ENCODE measurements at places on chromosomes 3 and 15.

DNA sequence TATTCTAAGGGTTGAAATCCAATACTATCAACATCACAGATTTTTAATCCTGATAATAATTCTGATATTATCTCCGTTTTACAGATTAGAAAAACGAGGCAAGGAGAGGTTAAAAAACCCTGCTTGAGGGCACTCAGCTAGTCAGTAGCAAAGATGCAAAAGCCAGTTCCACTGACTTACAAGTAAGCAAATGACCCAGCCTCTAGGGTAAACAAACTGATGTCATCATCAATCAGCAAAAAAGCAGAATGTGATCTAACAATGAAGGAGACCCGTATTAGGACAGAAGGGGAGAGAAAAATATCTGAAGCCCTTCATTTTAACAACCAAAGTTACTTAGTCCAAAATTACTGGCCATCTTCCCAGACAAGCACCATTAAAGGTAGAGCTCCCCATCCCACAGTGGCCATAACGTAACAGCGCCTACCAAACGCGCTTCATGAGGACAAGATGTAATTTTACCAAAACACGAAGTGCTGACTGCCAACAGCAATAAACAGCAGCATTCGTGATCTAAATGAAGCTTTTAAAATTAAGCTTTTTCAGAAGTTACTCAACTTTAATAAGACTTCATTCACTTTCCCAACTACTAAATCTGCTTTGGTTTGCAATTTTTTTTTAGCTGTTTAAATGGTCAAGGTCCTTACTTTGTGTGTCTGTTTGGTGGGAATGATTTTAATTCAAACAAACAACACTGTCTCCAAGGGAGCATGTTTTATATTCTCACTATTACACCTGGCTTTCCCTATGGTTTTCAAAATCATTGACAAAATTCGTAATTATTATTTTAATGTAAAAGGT lies 176.6 kb downstream of the OSBPL10 start:
- DNase-seq, result no peak

- no peak for DNase-seq
These were observed 29.4 kb downstream of the SETMAR start for GRCh38 chr3:4332574-4332973.

DNA sequence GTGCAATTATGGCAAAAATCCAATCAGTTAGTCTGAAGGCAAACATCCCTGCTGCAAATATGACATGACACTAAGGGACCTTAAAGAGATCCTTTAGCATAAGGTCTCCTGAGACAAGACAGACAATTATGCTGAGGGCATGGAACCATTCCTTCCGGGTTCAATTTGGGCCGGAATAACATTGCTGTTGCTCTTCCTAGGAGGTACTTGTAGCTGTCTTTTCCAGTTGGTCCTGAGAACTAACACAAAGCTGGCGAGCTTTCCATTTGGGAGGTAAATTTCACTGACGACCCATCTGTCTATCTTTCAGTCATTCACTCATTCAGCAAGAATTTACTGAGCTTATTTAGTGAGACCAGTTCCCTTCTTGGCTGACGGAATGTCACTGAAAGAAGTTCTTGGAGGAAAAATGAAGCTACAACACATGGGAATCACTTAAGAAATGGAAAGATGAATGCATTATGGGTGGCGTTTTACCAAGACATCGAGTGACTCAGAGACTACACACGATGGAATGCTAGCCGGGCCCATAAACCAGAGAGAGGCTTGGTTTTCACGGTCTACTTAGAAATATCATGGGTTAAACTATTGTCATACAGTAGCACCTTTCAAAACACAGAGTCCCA lies 215.5 kb downstream of the PDZRN3 start:
- no peak for DNase-seq

DNA sequence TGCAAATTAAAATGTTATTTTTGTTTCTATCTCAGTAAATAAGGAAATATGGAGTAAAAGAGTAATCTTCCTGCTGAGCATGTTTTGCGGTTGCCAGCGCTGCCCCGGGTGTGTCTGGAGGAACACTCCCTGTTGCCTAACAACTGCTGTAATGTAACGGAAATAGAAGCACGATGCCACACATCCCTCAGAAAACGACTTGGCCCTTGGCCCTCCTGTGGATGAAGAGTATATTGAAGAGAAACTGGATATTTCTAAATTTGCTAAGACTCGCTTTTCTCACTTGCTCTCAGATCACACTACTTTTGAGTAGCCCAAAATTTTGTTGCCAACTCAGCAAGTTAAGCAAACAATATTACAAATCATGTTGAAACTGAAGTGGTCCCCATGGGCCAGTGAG lies 18.9 kb downstream of the CX3CR1 start:
- DNase-seq, result peak; percentile 79

GRCh38 chr3:127611251-127611650 lies 13.0 kb downstream of the MCM2 start:
- DNase-seq, result no peak

DNA sequence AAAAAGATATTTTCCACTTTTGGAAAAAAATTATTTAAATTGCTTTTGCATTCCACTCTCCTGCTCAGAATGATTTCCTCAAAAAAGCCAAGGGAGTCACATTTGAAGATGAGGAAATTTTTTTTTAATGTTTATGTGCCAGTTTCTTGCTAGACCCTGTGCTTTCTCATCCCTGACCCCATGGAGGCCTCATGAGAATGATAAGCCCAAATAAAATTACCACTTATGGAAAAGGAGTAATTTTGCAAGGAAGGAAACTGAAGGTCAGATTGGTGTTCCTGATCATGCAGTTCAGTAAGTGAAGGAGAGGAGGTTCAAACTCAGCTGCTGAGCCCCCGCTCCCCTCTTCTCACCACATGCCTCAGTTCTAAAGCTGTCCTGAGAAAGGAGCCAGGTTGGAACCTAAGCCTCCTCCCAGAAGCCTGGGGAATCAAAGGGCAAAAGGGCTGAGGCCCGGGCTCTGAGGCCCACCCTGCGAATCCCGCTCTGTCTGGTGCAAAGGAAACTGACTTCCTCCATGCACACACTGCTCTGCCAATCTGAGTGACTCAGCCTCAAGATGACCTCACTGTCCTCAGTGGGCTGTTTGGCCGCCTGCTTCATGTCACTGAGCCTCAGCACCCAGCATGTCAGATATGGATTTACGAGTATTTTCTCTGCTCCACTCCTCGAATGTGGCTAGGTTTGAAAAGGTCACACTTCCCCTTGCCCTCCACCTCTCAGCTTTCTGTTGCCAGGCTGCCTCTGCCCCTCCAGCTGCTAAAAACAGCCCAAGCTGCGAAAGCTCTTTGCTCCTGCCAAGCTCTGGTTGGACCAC lies 56.9 kb upstream of the FLNB start:
- peak; percentile 83 for DNase-seq

DNA sequence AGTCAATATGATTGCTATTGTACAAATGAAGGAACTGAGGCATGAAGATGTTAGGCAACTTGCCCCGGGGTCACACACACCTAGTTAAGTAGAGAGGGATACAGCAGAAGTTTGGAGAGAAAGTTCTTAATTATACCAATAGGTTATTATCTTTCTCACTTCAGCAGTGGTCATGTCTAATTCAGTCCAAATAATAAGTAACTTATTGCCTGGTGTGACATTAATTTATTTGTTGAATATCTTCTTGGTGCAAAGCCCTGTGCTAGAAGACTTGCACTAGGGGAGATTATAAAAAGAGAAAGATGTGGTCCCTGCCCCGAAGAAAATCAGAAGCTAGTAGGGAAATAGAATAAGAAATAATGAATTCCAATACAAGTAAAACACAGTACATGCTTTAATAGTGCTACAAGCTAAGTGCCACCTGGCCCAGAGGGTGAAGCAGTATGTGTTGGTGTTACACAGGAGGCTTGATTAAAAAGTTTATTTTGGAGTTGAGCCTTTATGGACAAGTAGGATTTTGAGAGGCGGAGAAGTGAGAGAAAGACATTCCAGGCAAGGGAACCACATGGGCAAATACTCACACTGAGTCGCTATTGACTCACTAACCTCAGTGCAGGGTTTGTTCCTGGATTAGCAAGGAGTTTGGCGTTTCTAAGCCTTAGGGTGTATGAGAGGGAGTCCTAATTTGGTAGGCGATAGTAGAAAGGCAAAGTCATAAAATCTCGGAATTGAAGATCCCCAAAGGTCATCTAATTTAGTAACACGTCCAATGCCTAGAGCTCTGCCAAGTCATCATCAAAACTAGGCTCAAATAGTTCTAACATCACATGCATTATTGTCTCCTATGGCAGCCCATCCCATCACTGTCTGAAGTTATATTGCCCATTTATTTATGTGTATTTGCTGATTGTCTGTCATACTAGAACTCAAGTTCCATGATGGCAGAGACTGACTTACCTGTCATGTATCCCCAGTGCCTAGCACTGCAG lies 19.2 kb upstream of the GSK3B start:
- DNase-seq, result no peak

GRCh38 chr3:101383156-101383575 lies 62.8 kb upstream of the IMPG2 start:
- no peak for DNase-seq

GRCh38 chr3:134332344-134332743 lies 41.9 kb downstream of the AMOTL2 start:
- no peak for DNase-seq

DNA sequence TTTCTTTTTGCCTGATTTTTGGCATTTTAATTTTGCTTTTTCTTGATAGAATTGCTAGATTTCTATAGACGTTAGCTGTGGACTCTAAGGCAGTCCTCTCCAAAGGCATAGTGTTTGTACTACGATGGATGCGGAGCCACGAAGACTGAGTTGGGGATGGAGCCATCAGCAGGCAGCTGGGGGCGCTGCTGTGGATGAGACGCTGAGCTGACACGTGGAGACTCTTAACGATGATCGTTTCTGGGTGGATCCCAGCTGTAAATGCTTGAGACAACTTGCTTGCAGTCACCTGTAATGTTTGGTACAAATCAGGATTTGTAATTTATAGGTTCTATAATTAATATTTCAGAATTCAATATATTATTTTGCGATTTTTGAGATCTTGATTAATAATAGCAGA lies 13.3 kb upstream of the PPP1R2 start:
- DNase-seq, result no peak

- DNase-seq, result no peak
These were observed 18.1 kb upstream of the ZSCAN2 start for GRCh38 chr15:84582583-84583157.

DNA sequence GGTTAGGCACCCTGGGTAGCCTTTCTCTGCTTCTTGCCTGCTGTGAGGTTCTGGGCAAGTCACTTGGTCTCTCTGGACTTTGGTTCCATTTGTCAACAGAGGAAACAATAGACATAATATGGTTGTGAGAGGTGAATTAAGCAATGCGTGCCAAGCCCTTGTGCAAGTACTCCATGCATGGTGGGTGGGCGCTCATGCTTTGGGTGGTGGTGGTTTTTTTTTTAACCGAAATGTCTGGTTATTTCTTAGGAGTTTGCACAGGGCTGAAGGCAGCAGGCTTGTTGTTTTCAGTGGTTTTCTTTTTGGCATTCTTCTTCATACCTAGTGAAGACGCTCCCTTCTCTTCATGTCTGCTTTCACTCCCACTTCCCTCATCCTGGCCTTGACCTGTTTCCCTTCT lies 84.2 kb upstream of the LRTM1 start:
- DNase-seq, result no peak

DNA sequence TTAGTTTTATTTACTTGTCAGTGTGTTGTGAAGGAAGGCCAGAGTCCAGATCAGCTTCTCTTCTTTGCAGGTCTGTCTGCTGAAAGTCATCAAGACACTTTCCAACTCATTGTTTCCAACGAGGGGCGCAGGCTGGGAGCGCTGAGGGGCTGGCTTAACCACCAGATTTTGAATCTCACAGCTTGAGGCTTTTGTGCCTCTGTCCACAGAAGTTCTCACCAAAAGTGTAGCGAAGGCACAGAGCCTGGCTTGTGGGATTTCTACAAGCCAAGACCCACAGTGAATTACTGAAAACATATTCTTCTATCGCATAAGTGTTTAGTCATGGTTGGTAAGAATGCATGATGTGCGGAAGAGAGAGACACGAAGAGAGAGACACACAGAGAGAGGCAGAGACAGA lies 35.2 kb downstream of the BHLHE40 start:
- DNase-seq, result no peak

DNA sequence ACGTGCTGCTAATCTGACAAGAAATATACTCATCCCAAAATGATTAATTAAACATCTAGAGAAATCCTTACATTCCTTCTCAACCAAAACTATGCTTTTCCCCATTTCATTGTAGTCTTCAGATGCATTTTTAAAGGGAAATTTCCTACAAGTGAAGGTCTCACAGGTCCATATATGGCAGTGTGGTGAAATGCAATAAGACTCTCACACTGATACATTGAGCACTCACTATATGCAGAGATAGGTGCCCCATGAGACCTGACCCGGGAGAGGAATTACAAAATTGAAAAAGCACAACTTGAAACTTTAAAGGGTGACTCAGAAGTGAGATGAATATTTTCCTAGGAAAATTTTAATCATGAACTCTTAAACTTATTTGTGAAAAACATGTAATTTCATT lies 629.2 kb upstream of the NAALADL2 start:
- no peak for DNase-seq

DNA sequence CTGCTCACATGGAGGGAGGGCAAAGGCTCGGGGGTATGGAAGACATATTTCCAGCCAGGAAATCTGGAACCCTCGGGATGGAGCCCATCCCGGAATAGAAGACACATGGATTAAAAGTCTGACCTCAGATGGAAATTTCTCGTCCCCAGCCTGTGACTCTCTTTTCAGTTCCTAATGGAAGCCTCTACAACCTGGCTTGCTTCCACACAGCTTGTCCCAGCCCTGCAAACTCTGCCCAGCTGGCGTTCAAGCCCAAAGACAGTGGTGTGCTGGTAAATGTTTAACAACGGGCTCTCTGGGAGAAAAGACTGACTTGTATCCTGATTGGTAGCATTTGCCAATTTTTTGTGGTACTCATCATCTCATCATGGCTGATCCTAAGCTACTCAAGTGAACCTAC lies 35.6 kb upstream of the TLE3 start:
- no peak for DNase-seq

GRCh38 chr3:27340534-27340933 lies 28.6 kb downstream of the NEK10 start:
- DNase-seq, result no peak

DNA sequence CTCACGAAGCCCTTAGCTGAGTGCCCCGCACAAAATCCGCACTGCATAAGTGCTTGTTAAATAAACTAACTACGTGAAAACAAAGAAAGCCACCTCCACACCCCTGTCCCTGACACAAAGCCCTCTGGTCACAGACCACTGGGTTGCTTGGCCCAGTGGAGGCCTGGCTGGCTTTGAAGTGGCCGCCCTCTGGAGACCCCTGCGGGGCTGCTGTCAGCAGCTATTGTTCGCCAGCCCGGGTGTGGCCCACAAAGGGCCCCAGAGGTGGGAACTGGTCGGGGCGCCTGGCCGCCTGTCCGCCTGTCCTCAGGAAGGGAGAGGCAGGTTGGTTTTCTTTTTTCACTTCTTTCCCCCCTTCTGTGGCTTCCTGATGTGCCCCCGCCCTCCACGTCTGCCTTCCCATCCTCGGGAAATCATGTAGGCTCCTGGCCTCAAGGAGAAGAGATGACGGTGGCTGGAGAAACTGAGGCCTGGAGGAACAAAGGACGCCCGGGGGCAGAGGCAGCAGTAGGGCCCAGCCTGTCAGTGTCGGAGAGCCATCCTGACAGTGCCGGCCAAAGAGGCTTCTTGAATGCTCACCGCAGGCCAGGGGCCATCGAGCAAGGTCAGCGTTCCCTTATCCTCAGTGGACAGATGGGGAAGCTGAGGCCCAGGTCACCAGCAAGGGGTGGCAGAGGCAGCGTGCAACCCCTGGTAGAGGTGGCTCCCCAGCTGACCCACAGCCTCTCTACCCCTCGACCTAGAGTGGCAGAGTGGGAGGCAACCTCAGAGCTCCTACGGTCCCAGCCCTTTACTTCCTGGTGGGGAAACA lies 61.1 kb downstream of the SLC6A6 start:
- no peak for DNase-seq
